ENCODE measurements at places on chromosomes 1 and 21. TPM values are rescaled to one million over a fixed set of nuclear protein-coding genes. Genes with fewer than 3 reads are reported as not detected.

Gene OR14K1
- total RNA-seq: not detected

Gene GPR89B
- total RNA-seq: 12.0 TPM

Gene ACOT7
- 120 TPM for total RNA-seq

Gene S100A7A
- total RNA-seq: not detected

Gene DPH5
- total RNA-seq: 22.6 TPM

Gene DBT
- 5.2 TPM for total RNA-seq

Gene RGS4
- 0.26 TPM for total RNA-seq

Data from Panc1 (cell line).